CD8-positive, alpha-beta memory T cell (primary cell): ENCODE measurements at places on chromosomes 6 and 20. TPM values are rescaled to one million over a fixed set of nuclear protein-coding genes. Genes with fewer than 3 reads are reported as not detected.
A peak's percentile ranks its signal among the peaks of the same experiment; 100 is the strongest.

DNA sequence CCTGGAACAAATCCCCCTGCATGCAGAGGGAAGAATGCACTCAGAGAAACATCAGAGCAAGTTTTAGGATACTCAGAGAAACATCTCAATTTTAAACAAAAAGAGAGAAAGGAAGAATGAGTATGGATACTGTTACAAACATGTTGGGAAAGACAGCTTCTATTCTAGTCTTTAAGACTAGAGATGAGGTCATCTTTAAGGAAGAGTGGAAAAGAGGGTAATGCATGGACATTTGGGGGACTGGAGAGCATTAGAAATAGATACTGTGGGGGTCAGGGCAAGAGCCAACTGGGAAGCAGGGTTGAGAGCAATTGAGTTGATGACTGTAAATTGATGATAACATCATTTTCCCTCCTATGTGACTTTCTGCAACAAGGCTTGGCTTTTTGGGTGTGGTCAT is 431.2 kb downstream of the CDH26 start:
- H3K4me1 ChIP-seq = no peaks in the 10 kb centered on the region
- H3K27me3 ChIP-seq = no peaks in the 10 kb centered on the region
- no peak overlapping the region for H3K27ac ChIP-seq
- no peaks in the 10 kb centered on the region for H3K36me3 ChIP-seq
- DNase-seq = no peak
- H3K4me3 ChIP-seq = no peak overlapping the region

DNA sequence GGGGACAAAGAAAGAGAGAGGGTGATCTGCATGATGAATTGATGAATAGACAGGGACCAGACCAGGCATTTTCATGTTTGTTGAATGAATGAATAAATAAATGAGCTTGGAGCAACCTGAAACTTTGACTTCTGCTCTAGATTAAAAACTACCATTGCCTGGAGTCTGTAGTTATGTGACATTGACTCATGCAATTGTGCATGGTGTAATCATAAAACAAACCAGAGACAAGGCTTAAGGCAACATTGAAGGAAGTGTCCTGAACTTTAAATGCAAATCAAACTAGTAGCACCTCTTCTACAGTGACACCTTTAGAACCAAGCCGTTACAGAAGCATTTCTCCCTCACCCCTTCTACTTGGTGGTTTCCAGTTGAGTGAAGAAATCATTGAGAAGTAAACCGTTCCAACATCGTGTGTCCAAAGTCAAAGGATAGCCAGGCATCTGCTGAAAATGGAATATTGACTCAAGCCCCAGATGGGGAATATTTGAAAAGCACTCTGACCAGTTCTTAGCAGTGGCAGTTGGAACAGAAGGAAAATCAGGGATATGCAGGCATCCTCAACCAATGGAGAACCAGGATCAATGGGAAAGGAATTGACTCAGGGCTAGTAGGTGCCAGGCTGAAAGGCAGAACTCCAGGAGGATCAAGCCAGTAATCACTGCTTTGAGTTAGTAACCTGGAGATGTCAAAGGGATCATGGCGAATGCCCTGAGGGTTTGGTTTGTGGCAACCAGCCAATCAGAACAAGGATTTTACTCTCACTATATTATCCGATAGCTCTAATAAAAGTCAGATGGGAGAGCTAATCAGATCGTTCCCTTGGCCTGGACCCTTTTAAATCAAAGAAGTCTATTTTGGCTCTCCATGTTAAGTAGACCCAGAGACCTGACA is 171.2 kb upstream of the TSHZ2 start:
- H3K4me3 ChIP-seq = no peak overlapping the region
- DNase-seq = no peak
- H3K36me3 ChIP-seq = no peaks in the 10 kb centered on the region
- no peak overlapping the region for H3K27ac ChIP-seq
- no peaks in the 10 kb centered on the region for H3K4me1 ChIP-seq
- no peaks in the 10 kb centered on the region for H3K27me3 ChIP-seq

- no peak overlapping the region for H3K4me3 ChIP-seq
- no peak for DNase-seq
- H3K36me3 ChIP-seq = no peaks in the 10 kb centered on the region
- no peaks in the 10 kb centered on the region for H3K27me3 ChIP-seq
Measured at GRCh38 chr6:4336778-4337442, 201.5 kb upstream of the ECI2 start.

DNA sequence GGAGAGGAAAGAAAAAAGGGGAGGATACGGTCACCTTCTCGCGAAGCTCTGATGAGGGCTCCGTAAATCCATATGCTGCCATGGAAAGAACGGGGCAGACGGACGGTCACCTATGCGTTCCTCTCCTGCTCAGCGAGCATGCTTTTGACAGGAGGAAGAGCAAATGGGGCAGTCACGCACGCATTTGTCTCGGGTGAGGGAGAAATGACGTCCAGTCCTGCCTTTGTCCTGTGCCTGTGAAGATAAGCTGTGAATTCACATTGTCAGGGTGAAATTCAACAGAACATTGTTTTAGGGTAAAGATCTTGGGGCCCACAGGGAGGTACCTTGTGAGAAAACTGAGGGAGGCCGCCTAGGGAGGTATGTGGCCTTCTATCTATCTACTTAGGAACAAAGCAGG is 83.8 kb downstream of the IRF4 start:
- peaks cover 24% of the 10 kb centered on the region for H3K4me1 ChIP-seq
- H3K27ac ChIP-seq = no peak overlapping the region
- peak overlapping the region; percentile 9 for H3K4me3 ChIP-seq
- no peaks in the 10 kb centered on the region for H3K27me3 ChIP-seq

DNA sequence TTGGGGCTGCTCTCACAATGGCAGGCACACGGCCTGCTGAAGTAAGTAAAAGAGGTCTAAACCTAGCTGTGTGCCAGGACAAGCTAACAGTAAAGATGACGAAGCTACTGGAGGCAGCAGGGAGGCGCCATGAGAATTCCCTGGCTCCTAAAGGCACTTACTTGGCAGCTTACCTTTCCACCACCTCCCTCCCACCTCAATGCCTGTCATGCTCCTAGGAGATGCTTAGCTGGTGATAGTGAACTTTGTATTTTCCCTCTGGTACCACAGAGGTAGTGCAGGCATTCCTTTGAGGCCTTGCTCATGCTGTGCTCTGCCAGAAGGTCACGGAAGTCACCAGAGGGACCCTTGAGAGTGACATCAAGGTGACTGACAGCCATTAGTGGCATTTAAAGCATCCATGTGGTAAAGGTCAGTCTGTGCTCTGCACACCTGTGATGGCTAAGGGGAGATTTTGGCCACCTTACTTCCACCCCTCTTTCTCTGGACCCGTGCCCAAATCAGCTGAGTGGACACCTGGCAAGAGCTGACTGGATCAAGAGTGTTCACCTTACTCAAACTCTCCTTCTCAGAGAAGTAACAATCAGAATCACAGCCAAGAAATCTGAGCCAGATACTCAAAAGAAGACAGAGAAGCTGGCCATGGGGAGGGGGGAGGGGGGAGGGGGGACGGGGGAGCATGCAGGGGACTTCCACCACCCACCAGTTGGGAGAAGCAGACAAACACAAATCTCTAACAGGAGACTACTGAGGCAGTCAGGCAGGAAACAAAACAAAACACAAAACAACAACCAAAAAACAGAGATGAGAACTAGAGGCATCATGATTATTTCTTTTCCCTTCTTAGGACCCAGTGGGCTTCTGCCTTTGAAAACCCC is 2.9 kb downstream of the FKBP1A start:
- no peak overlapping the region for H3K27ac ChIP-seq
- H3K27me3 ChIP-seq = no peaks in the 10 kb centered on the region
- H3K4me3 ChIP-seq = peak overlapping the region; percentile 6
- peaks cover 79% of the 10 kb centered on the region for H3K4me1 ChIP-seq
- DNase-seq = no peak

- no peak overlapping the region for H3K27ac ChIP-seq
- DNase-seq = no peak
- H3K4me1 ChIP-seq = no peaks in the 10 kb centered on the region
- no peak overlapping the region for H3K4me3 ChIP-seq
- H3K36me3 ChIP-seq = no peaks in the 10 kb centered on the region
Measured at GRCh38 chr6:110298411-110298810, 59.7 kb downstream of the METTL24 start.

- no peak overlapping the region for H3K4me3 ChIP-seq
- no peaks in the 10 kb centered on the region for H3K36me3 ChIP-seq
- no peaks in the 10 kb centered on the region for H3K4me1 ChIP-seq
- H3K27ac ChIP-seq = no peak overlapping the region
- no peak for DNase-seq
- H3K27me3 ChIP-seq = no peaks in the 10 kb centered on the region
Measured at GRCh38 chr20:11783102-11783850, 134.4 kb upstream of the BTBD3 start.

GRCh38 chr6:135188718-135189117 is 7.6 kb downstream of the MYB start:
- no peak overlapping the region for H3K4me3 ChIP-seq
- DNase-seq = no peak
- H3K36me3 ChIP-seq = peaks cover 7% of the 10 kb centered on the region
- no peaks in the 10 kb centered on the region for H3K27me3 ChIP-seq

GRCh38 chr6:146901940-146902816 is 302.0 kb upstream of the STXBP5 start:
- no peaks in the 10 kb centered on the region for H3K27me3 ChIP-seq
- H3K4me3 ChIP-seq = no peak overlapping the region
- no peak for DNase-seq
- no peak overlapping the region for H3K27ac ChIP-seq

DNA sequence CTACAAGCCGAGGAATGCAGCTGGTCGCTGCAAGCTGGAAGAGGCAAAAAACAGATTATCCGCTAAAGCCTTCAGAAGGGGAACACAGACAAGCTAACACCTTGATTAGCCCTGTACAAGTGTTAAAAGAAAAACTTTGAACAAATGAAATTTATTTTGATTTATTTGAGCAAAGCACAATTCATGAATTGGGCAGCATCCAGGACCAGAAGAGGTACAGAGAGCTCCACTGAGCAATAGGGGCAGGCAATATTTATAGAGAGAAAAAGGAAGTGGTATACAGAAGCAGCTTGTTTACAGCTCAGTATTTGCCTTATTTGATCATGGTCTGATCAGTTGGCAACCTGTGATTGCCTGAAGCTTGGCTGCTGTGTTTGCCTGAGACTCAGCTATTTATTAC is 17.6 kb downstream of the HLA-DOB start:
- no peak for DNase-seq
- H3K27me3 ChIP-seq = no peaks in the 10 kb centered on the region
- no peak overlapping the region for H3K27ac ChIP-seq
- no peaks in the 10 kb centered on the region for H3K36me3 ChIP-seq

DNA sequence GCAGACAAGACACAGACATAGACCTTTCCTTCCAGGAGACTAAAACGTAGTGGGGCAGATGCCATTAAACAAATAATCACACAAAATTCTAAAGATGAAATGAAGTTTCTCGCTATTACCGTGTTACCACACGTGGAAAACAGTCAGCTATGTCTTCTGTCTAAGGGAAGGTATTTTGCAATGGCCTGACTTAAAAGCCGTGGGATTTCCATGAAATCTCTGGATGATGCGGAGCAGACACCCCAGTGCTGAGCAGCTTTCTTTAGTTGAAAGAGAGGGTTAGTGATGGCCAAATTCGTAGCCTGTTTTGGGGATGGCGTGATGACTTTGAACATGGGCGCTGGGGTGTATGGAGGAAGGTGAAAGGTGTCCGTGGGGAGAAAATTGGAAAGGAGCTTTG is 281.8 kb downstream of the NRN1 start:
- no peak overlapping the region for H3K27ac ChIP-seq
- no peaks in the 10 kb centered on the region for H3K27me3 ChIP-seq
- H3K4me1 ChIP-seq = no peaks in the 10 kb centered on the region
- no peak for DNase-seq
- no peaks in the 10 kb centered on the region for H3K36me3 ChIP-seq

DNA sequence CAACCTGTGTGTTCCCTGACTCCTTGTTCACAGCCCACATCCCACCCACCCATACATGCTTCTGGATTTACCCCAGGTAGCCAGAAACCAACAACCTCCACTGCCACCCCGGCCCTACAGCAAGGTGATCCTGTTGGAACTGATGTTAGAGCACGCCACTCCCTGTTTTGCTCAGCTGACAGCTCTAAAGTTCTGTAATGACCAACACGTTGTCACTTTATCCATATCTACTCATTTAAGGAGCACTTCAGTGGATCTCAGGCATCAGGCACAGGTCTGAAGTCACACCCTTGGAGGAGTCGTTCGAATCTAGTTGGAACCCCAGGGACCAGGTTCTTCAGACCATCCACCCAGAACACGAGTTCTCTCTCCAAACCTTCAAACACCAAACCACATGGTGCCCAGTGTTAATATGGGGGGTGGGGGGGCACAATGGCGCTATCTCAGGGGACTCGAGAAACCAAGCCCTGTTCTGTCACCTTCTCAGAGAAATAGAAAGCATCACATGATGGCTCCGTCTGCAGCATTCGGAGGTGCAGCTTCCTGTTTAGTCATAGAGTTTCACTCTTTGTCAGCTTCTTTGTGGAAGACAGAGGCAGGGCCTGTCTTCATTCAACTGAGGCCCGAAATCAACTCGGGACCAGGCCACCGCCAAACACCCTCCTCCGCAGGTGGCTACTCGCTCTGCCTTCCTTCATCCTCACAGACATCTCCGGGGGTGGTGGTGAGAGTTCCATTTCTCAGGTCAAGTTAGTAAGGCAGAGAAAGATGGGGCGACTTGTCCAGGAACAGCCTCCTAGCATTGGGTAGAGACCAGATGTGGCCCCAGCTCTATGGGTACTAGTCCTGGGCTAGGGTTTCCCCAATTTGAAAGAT is 142.2 kb downstream of the NFATC2 start:
- peaks cover 12% of the 10 kb centered on the region for H3K36me3 ChIP-seq
- peak; percentile 86 for DNase-seq
- peak overlapping the region; percentile 83 for H3K27ac ChIP-seq
- H3K4me1 ChIP-seq = peaks cover 67% of the 10 kb centered on the region

- DNase-seq = no peak
- H3K27me3 ChIP-seq = no peaks in the 10 kb centered on the region
- H3K4me3 ChIP-seq = no peak overlapping the region
- H3K36me3 ChIP-seq = no peaks in the 10 kb centered on the region
- H3K4me1 ChIP-seq = no peaks in the 10 kb centered on the region
- no peak overlapping the region for H3K27ac ChIP-seq
Measured at GRCh38 chr6:169227116-169227515, 26.5 kb downstream of the THBS2 start.

GRCh38 chr6:47247227-47247797 is 62.4 kb downstream of the TNFRSF21 start:
- H3K4me3 ChIP-seq = no peak overlapping the region
- H3K4me1 ChIP-seq = peaks cover 2% of the 10 kb centered on the region
- no peaks in the 10 kb centered on the region for H3K27me3 ChIP-seq
- H3K36me3 ChIP-seq = no peaks in the 10 kb centered on the region

- no peaks in the 10 kb centered on the region for H3K36me3 ChIP-seq
- DNase-seq = no peak
- no peak overlapping the region for H3K27ac ChIP-seq
- H3K4me3 ChIP-seq = no peak overlapping the region
- no peaks in the 10 kb centered on the region for H3K4me1 ChIP-seq
- H3K27me3 ChIP-seq = no peaks in the 10 kb centered on the region
Measured at GRCh38 chr6:88574031-88574430, 389.4 kb downstream of the RNGTT start.

Gene IL17F
- 2.3 TPM for total RNA-seq

Gene PI3
- total RNA-seq = 0.42 TPM

Gene SRSF6
- total RNA-seq = 203 TPM

Gene BPIFB2
- total RNA-seq = not detected
